ENCODE measurements at places on chromosomes 5 and 9.
A peak's percentile ranks its signal among the peaks of the same experiment; 100 is the strongest.

DNA sequence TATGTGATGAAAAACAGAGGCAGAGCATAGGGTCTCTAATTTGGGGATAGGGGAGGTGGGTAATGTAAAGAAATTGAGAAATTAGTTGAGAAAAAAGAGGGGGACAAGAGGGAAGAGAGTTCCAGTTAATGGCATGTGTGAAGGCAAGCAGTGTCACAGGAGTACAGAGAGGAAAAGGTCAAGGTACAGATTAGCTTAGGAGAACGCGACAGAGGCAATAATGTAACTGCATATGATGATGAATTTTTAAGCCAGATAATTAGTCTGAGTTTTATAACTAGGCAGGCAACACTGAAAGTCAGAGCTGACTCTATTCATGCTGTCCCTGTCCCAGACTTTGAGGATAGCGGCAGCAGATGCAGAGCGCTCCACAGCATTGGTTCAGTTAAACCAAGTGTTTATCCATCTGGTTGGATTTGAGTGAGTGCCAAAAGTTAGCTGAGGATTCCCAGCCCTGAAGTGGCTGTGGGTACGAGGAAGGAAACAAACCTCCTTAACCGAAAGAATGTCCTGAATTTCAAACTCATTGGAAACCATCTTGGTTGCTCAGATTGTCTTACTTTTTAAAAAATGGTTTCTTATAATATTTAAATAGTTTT, 315.2 kb downstream of the ARHGAP26 start:
- DNase-seq = no peak

GRCh38 chr5:57209316-57210040, 35.6 kb downstream of the GPBP1 start:
- no peak for DNase-seq

- peak; percentile 15 for DNase-seq
Measured at GRCh38 chr5:75054134-75054930, 2.0 kb upstream of the GCNT4 start.

- no peak for DNase-seq
Measured at GRCh38 chr5:78533356-78533755, 115.2 kb downstream of the LHFPL2 start.

GRCh38 chr5:43855452-43855851, 252.5 kb downstream of the NNT start:
- no peak for DNase-seq

GRCh38 chr5:175823731-175824525, 47.5 kb upstream of the CPLX2 start:
- no peak for DNase-seq

GRCh38 chr9:107307331-107307730, 24.3 kb downstream of the RAD23B start:
- no peak for DNase-seq

- DNase-seq = no peak
Measured at GRCh38 chr5:166370928-166371690, 1920.3 kb upstream of the WWC1 start.

DNA sequence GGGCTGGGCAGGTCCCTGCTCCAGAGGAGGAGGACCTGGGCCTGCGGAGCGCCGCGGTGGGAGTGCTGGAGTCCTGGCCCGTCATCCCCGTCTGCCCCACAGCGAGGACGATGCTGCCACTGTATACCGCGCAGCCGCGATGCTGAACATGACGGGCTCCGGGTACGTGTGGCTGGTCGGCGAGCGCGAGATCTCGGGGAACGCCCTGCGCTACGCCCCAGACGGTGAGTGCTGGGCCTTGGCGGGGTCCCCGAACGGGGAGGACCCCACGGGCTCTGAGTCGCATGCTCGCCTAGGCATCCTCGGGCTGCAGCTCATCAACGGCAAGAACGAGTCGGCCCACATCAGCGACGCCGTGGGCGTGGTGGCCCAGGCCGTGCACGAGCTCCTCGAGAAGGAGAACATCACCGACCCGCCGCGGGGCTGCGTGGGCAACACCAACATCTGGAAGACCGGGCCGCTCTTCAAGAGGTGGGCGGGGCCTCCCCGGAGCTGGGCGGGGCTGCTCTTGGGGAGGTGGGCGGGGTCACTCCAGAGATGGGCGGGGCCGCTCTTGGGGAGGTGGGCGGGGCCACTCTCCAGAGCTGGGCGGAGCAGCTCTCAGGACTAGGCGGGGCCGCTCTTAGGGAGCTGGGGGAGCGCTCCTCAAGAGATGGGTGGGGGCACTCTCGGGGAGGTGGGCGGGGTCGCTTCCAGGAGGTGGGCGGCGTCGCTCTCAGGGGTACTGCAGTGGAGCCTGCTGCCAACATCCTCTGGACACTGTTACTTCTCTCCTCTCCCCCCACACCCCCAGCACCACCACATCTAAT, 13.1 kb downstream of the LRRC26 start:
- DNase-seq = peak; percentile 69

DNA sequence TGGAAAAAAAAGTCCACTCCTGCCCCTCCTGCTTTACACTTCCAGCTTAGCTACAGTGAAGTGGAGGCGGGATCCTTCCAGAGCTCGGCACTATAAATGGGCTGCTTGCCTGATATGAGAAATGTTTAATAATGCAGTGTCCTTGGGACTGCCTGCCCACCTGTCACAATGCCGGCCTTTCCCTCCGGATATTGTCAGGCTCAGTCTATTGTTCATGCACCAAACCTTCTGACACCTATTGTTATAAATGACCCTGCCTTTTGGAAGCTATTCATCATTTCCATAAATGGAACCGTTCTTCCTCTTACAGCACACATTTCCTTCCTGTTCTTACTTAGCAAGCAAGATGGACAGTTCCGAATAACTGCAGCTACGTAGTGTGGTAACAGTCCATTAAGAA, 146.3 kb downstream of the DMAC1 start:
- DNase-seq = no peak

DNA sequence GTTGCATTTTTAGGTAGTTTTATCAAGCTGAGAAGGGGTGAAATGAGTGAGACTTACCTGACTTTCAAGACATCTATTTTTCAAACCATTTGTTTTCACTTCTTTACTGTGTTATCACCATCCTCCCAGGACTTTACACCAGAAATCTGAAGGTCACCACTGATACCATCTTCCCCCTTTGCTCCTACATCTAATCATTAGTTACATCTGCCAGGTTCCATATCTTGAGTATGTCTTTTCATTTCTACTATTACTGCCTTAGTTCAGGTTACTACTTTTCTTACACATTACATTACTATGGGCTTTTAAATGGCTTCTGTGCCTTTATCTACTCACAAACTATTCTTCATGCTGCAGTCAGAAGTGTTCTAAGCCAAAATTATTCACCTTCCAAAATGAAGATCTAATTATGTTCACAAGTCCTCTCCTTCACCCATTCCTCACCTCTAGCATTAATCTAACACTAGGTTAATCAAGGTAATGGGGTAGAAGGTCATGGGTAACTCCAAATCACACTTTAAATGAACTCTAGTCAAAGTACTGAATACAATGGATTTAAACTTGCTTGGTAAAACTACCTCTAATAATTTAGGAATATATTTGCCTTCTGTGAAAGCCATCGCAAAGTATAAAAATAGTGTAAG, 2.1 kb upstream of the HSDL2 start:
- no peak for DNase-seq

GRCh38 chr5:172666251-172666650, 25.2 kb downstream of the NEURL1B start:
- DNase-seq = no peak

GRCh38 chr5:128842241-128842640, 123.0 kb upstream of the SLC27A6 start:
- DNase-seq = no peak

DNA sequence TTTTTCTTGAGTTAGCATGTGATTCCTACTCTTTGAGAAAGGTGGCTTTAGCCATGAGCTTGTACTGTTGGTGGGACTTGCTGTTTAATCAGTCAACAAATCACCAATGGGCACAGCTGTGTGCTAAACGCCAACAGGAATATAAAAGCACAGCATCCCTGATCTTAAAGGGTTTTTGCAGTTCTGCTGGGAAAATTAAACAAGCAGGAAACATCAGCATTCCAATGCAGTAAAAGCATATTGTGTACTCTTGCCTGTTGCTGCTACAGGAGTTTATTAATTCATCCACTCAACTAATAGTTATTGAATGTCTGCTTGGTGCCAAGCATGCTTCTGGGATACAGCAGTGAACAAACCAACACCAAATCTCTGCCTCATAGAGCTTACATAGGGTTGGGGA, 27.4 kb upstream of the F2RL1 start:
- DNase-seq = no peak

DNA sequence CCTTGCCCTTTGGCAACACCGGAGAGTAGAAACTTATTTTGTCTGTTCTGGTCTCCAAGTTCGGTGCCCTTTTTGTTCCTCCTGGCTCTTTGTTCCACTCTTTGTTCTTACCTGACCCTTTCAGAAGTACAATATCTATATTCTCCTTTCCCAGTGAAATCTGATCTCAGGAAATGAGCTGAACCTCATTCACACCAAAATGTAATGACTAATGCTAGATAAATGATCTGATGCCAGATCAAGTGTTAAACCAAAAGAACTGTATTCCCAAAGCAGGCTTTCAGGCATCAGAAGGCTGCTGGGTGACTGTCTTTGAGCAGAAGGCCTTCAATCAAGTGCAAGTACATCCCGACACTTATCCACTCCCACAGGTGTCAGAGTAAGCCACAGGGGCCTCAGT, 156.4 kb downstream of the SPOCK1 start:
- no peak for DNase-seq

- no peak for DNase-seq
Measured at GRCh38 chr9:79621916-79622575, 50.3 kb downstream of the TLE4 start.

DNA sequence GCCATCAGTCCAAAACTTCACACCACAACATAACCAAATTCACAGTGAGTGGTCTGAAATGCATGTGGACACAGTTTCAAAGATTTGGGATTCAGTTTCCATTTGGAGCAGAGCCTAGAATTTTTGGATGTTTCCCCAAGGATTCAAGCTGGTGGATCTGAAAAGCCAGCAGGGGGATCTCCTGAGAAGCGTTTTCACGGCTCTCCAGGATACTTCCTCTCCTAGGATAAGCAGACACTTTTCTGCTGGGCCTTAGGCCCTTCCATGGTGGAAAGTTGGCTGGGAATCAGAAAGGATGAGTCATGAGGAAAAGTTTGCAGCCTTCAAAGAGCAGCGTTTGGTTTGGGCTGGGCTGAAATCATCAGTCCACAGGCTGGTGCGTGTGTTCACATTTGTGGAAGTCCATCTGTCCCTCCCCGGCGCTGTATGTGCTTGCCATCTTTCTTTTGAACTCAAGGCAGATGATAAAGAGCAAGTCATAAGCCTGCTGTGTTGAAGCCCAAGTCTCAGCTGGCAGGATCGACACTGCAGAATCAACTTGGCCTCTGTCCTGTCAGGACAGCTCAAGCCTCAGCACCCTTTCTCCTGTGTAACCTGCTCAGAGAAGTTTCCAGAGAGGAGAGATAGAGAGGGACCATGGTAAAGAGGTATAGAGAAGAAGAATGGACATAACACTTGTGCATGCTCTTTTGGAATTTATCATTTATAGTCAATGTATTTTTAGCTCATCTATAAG, 152.6 kb upstream of the MSX2 start:
- DNase-seq = no peak

DNA sequence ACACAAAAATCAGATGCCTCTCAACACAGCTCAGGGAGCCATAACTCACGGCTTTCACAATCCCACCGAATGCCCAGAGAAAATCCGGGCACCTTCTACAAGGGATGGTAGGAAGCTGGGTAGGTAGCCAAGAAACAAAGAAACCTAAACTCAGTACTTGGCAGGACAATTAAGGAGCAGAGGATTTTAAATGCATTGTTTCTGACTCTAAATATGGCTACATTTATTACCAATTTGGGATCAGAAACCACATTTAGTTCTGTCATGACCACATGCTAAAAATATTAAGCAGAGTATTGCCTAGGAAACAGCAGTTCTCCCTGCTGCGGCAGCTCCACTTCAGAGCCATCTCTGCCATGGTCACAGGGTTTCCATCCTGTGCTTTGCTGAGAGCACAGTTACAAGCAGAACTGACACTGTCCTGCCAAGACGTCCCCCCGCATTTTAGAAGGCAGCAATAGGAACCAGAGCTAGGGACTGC, 57.5 kb downstream of the SIL1 start:
- DNase-seq = no peak

DNA sequence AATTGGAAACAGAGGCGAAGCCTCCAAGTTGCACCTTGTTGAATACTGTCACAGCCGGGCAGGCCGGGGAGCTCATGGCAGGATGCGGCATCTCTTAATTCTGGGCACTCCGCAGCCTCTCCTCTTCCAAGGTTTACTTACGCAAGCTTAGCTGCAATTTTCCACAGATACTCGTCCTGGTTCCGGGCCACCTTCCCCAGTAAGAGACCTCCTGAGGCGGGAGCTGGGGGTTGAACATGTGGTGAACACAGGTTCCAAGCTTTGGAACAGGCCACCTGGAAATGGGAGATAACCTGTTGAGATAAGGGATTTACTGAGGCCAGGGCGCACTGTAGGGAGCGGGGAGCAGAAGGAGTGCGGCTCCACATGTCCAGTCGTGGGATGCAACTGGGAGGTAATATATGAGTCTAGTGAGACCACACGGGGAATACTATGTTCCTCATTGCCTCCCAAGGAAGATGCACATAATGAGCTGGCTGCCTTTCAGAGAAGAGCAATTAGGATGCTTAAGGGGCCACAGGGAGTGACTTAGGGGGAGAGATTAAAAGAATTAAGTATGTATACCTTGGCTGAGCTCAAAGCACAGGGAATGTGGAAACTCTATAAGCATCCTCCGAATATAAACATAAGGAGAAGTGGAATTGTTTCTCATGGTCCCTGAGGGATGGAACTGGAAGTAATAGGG, 335.2 kb downstream of the CWC27 start:
- no peak for DNase-seq

- no peak for DNase-seq
Measured at GRCh38 chr5:27392716-27393115, 354.3 kb upstream of the CDH9 start.

- peak; percentile 60 for DNase-seq
Measured at GRCh38 chr5:139246394-139246793, 47.1 kb upstream of the MATR3 start.

- no peak for DNase-seq
Measured at GRCh38 chr9:6502399-6502798, 89.4 kb downstream of the UHRF2 start.

- no peak for DNase-seq
Measured at GRCh38 chr9:3793971-3794383, 268.2 kb upstream of the RFX3 start.

GRCh38 chr9:128494108-128494745, 10.3 kb upstream of the GLE1 start:
- DNase-seq = peak; percentile 18

DNA sequence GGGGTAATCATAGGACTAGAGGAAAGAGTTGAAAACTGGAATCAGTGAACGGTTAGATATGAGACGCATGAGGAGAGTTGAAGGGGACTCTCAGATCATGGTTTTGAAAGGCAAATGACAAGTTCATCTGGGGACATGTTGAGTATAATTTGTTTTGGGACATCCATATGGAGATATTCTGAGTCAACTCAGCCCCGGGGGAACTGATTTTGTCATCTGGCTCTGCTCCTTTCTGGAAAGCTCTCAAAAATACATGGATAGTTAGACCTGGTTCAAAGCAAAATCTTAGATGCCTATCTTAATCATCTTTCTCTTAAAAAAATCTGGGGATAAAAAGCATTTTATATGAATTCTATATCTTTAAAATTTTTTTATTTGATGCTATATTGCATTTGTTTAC, 161.2 kb downstream of the SNX18 start:
- DNase-seq = no peak

GRCh38 chr9:9799287-9799686, 813.5 kb downstream of the PTPRD start:
- DNase-seq = no peak

GRCh38 chr5:119397518-119398380, 41.9 kb downstream of the TNFAIP8 start:
- no peak for DNase-seq

GRCh38 chr5:115816226-115817081, at the start of gene CDO1:
Gene CDO1 (minus strand): TSS chr5:115816659. CDS start chr5:115816397, 262 bp downstream.
- peak; percentile 13 for DNase-seq
